ENCODE measurements at places on chromosomes 4 and X.

DNA sequence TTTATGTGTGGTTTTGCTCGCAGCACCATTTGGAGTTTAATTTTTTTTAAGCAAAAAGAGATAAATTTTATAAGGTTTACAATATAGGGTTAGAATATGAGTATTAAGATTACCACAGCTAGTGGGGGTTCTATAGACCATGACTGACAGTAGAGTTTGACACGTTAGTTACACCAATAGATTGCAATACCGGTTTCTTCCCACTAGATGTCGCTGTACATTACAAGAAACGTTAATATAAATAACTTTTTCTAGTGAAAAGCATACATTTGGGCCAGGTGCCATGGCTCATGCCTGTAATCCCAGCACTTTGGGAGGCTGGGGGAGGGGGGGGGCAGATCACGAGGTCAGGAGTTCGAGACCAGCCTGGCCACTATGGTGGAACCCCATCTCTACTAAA lies 433.6 kb downstream of the MAGEB5 start:
- no peak for DNase-seq

- DNase-seq: no peak
Observed at GRCh38 chr4:149952716-149953115, 125.5 kb upstream of the DCLK2 start.

DNA sequence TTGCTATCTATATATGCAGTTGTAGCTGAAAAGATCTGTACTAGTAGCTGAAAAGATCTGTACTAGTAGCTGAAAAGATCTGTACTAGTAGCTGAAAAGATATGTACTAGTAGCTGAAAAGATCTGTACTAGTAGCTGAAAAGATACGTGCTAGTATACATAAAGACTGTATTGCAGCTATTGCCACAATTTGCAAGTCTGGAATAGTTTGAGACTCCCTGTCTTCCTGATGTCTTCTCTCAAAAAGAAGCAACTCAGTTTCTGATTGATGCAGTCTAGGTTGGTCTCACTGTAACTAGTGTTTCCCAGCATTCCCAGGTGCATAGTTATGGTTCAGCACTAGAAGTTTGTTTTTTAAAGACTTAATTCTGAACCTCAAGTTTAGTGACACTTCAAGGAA lies 15.0 kb downstream of the SLAIN2 start:
- no peak for DNase-seq

- peak; percentile 6 for DNase-seq
Observed at GRCh38 chrX:154840856-154841255, 6.4 kb upstream of the SMIM9 start.

DNA sequence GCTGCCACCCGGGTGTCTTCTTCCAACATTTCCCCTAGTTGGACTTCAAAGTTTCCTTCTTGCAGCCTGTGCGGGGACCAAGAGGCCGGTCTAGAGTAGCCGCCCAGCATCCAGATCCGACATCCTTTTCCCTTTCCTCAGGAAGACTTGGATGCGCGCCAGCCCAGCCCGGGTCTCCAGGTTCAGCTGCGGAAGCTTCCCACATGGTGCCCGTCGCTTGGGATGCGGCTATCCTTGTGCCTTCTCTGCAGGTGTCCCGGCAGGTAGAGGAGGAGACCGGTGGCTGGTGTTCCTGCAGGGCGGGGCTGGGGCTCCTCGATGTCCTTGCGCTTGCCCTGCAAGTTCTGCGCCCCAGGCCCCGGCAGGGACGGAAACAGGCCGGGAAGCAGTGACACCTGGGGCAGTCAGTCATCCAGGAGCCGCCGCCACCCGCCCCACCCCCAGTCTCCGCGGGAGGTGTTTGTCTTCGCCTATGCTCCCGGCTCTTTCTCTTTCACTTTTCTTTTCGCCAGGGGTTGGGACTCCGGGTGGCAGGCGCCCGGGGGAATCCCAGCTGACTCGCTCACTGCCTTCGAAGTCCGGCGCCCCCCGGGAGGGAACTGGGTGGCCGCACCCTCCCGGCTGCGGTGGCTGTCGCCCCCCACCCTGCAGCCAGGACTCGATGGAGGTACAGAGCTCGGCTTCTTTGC lies at the start of gene IL15:
Gene IL15, plus strand, starts transcription at position 502 of the 689 bp plus-strand sequence. CDS start 82,882 bp downstream, outside the sequence.
- no peak for DNase-seq

GRCh38 chr4:168928346-168928745 lies 81.7 kb downstream of the CBR4 start:
- no peak for DNase-seq

DNA sequence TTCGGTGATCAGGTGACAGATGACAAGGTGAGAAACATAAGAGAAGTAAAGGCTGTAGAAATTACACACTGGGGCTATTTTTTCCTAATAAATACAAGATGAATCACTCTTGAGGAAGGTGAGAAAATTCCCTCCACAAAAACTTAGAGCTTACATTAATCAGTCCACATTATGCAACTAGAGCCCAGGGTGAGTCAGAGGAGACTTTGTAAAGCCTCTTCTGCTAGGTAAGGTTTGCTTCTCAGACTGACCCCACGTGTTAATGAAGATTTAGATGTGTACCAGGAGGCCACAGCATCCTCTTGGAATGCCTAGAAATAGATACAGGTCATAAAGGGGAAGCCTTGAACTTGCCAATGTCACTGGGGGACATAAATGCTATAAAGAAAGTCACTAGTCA lies 396.0 kb upstream of the SMIM31 start:
- no peak for DNase-seq

DNA sequence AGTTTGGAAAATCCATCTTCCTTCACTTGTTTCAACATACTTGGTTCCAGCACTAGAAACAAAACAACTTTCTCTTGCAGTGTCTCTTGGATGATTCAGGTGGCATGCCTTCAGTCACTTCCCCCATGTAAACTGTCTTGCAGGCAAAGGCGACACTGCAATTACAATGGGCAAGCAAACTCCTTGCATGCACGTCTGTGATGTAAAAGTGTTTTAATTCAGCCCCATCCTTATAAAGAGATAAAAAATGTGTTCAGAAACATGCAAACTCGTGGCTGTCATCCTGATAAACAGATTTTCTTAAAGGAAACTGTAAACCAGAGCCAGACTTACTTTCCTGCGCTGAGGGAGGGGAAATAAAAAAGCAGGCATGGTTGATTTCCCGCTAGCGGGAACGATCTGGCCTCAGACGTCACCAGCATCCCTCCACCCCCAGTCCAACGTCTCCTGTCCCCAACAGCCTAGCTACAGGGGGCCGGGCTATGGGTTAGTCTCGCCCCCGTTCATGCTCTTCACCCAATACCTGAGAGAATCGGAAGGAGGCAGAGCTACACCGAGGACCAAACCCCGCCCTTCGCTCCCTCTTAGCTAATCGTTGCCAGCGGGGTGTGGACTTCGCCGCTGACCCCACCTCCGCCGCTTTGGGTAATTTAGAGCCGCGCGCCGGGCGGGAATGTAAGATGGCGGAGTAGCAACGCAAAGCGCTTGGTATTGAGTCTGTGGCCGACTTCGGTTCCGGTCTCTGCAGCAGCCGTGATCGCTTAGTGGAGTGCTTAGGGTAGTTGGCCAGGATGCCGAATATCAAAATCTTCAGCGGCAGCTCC lies at the start of gene PRPS1:
Gene PRPS1, plus strand, starts transcription at position 673 of the 824 bp plus-strand sequence. Its CDS starts 119 bp downstream, at position 792.
- peak; percentile 96 for DNase-seq

DNA sequence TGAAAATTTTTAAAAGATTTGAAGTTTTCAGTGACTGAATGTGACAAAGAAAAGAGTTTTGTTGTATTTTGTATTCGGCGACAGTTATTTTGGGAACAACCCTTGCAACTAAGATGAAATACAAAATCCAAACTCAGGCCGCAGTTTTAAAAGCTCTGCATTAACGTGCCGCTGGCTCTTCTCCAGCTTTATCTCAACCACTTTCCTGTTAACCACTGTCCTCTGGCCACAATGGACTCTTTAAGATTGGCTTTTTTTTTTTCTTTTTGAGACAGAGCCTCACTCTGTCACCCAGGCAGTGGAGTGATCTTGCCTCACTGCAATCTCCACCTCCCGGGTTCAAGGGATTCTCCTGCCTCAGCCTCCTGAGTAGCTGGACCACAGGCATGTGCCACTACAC lies 22.1 kb upstream of the AMTN start:
- DNase-seq: no peak
